HEK293T (cell line): ENCODE measurements at places on chromosomes 1 and 21.

DNA sequence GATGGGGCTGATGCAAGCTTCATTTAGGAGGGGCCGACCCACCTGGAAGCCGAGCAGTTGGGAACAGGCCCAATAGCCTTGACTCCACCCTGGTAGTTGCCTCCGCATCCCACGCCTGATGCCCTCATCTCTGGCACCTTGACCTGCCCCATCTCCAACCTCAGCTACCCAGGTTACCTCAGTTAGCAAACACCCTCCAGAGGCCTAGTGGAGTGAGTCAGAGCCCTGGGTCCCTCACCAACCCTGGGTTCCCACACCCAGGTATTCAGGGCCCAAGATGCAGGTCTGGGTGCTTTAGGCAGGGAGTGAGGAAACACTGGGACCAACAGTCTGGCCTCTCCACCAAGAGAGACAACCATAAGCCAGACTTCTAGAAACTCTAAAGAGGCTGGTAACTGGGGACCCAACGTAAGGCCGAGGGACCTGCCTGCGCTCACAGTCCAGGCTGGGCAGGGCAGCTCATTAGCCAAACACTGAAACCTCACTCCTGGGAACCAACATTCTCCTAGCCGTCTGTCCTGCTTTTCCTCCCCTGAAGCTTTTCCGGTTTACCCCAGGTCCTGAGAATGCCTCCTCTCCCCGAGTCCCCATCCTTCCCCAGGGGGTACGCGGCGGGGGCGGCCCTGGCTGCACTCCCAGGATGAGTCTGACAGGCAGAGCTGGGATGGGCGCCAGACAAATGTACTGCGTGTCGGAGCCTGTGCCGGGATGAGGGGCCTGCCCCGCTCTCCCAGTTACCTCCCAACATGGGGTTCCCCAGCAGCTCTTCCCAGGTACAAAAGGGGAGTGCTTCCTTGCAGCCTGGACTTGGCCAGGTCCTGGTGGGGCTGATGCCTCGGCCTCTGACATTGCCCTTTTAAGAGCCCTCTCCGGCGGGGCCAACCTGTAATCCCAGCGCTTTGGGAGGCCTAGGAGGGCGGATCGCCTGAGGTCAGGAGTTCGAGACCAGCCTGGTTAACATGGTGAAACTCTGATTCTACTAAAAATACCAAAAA, 8.9 kb upstream of the CELSR2 start:
- DNase-seq = no peak

DNA sequence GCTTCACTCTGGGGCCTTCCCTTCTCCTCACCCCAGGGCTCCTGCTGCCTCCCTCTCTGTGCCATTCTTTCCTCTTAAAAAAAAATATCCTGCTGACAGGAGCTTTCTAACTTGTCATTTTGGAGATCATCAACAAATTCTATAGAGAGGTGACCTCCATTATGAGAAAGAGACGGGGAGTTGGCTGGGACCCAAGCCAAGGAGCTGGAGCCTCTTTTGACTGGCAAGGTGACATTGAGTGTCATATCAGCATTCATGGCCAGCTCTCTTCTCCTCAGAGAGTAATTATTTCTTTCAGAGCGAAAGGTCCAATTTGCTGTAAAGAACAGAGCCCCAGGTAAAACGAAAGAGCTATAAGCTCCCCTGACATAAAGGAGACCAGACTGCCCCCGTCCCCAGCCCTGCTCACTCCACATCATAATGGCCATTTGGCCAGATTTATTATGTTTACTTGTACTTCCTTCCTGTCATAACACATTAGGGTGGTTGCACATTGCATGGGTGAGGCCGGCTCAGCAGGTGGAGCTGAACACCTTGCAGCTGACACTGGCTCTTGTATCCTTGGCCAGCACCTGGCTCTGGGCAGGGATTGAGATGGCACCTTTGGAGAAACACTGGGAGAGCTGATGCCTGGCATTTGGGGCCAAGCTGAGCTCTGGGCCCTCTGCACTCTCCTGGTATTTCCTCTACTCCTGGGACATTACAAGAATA, 404.0 kb upstream of the VAMP3 start:
- DNase-seq = no peak

GRCh38 chr21:42845296-42845965, 33.9 kb downstream of the WDR4 start:
- DNase-seq = no peak

DNA sequence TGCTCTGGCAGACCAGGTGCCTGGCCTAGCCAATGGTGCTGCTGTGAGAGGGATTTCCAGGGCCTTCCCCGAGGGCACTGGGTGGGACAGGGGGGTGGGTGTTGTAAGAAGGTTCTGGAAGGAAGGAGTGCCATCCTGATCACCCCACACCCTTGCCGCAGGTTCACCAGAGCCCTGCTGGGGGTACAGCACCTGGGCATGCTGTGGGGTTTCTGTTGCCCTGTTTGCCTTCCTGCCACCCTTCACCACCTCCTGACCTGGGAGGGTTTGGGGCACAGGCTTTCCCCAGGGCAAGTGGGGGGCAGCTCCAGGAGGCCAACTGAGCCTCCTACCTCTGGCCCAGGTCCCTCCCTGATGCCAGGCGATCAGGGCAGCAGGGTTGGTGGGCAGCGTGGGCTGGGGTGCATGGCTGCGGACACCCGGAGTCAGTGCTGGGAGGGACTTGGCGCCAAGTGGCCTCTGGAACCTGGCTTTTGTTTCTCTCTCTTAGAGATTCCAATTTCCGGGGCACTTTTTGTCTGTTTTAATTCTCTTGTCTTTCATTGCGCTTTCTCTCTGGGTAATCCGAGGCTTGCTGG, 318.8 kb downstream of the PTPRU start:
- DNase-seq = no peak

DNA sequence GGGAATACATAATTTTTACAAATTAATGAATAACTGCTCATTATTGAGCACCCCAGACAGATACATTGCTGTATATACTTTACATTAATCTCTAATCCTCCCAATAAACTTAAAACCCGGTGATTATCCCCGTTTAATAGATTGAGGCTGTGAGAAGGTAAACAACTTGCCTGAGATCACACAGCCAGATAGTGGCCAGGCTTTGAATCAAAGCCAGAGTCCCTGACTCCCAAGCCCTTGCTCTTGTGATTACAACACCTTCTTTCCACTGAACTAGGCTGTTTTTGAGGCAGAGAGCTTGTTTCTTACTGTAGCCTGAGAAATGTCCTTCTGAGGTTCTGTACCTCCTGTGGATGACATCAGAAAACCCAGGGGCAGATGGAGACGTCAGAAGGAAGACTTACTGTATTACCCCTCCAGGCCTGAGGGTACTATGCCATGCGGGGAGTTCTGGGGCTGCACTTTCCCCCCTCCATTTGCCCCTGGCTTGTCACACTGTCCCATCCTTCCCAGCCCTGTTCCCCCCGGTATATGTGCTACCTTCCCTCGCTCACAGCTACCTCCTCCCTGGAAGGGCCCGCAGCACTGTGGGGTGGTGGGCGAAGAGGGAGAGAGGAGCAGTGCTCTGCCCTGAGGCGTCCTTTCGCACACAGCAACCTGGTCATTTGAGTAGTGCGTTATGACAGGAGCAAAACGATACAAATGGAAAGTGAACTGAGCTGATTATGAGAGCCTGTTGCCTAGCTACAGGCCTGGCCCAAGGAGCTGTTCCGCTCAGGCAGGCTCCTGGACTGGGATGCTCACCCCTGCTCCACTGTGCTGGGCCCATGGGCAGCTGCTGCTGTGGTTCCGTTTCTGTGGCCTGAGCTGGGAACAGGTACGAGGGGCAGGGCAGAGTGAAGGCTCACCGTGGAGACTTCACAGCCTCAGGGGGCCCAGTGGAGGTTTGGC, 4.6 kb downstream of the KCNC4 start:
- DNase-seq = no peak

- peak; percentile 47 for DNase-seq
Measured at GRCh38 chr1:235503403-235504121, 690 bp downstream of the B3GALNT2 start.

DNA sequence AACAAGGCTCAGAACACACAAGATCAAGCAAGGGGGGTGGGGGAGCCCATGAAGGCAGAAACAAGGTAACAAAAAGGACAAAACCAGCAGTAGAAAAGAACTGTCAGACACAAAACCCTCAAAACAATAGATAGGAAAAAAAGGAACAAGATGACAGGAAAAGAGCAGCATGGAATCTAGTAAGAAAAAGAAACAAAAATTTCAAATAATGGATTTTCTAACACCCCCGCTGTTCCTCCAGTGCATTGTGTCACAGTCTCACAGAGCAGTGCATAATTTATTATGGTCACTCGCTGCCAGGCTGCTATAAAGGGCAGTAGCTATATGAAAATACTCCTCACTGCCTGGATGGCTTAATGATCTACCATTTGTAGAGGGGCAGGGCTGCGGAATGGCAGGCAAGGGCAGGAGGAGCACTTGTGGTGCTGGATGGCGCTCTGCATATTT, 567.9 kb downstream of the DPYD start:
- no peak for DNase-seq

DNA sequence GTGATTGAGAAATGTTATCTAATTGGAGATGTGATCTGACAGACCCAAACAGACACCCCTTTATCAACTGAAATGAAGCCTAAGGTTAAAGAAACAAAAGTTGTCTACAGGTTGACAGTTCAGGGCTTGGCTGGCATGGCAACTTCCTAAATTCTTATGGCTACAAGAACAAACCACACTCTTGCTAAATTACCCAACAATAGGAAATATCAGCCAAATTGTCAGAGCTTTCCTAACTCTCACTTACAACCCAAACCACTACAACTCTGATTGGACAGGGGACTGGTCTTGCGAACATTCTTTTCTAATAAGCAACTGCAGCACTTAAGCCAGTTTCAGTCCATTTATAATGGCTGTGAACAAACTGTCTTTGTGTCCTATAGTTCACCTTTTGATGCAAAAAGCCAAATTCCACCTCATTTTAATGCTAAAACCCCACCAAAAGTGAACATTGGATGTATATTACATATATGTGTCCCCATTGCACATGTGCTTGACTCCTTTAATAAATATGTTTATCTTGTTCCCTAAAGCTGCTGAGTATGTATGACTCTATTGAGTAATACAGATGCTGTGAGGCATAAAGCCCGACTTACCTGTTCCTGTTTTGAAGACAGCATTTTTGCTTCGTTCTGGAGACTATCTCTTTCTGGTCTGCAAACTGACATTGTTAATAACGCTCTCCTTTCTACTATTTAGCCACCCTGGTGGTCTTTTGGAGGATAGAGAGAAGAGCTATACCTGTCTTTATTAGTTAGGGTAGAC, 101.3 kb upstream of the HMCN1 start:
- DNase-seq = no peak

- no peak for DNase-seq
Measured at GRCh38 chr1:47238935-47239592, 7.0 kb upstream of the TAL1 start.

DNA sequence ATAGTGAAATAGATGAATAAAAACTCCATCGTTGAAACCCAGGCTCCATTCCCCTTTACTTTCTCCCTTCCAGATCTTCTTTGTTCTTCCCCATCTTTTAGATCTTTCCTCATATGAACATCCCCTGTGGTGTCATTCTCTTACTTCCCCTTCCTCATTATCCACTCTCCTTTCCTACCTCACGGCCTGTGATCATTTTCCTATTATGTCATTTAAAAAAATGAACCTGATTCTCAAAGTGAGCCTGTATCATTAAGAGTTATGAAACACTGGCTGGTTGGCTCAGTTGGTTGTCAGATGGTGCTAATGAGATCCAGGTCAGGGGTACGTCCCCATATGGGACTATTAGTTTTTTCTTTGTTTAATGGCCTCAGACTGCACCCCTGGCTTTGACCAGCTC, 38.3 kb downstream of the TCEANC2 start:
- DNase-seq = no peak

- DNase-seq = no peak
Measured at GRCh38 chr1:30783256-30783915, 25.8 kb upstream of the LAPTM5 start.

DNA sequence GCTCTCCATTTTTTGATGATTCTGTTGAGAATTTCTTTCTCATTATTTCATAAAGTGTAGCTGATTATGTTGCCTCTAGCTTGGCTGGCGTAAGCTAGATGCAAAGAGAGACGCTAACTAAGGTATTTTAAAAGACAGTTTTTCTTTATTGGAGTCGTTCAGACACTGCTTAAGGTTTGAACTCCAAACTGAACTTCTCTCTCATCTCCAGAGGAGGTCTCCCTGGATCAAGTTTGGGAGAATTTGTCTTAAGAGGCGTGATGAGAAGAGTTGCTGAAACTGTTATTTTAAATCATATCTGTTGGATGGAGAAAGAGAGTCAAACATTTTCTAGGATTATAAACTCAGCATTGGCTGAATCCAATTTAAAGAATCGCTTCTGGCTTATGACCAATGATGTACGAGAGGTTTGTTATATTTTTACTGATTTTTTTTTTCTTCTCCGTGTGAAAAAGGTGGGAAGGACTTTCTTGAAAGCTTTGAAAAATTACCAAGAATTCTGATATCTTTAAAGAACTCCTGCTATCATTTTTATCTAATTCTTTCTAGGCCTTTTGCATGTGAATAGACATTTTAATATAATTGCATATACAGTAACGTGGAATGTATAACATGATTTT, 34.0 kb downstream of the MAP3K7CL start:
- DNase-seq = peak; percentile 53
